ENCODE measurements at places on chromosomes 1 and 21.
A peak's percentile ranks its signal among the peaks of the same experiment; 100 is the strongest.

- no peak for DNase-seq
Observed at GRCh38 chr1:53638360-53639035, 100.5 kb downstream of the GLIS1 start.

- no peak for DNase-seq
Observed at GRCh38 chr1:180277476-180278193, 47.6 kb downstream of the LHX4 start.

DNA sequence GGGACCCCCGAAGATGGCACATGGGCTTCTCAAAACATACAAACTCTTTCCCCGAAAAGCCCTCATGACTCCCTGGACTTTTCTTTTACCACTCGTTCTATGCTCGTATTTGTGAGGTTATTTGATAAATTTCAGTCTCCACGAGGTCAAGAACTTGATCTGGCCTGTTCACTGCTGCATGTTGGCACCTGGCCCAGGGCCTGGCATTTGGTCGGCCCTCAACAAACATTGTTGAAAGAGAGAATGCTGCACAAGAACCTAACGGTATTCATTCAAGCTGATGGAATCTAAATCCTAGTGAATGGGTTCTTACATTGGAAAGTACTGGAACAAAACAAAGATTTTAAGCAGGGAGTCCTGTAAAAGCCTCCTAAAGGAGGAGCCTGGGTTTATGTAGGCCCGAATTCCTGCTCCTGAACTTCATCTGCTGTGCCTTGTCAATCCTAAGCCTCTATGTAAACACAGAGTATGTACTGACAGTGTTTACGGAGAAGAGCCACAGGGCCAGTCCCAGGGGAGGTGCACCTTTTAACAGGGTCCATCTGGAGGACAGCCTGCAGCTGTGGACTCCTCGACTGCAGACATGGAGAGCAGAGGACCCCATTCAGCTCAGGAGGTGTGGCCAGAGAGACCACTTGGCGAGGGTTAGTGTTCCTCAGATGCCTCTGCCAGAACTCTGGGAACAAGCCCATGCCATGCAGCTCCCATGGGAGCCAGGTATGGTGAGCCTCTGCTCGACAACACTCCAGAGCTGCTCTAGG lies 46.9 kb downstream of the L1TD1 start:
- DNase-seq, result no peak

GRCh38 chr1:154478639-154479038 lies 23.4 kb upstream of the TDRD10 start:
- peak; percentile 80 for DNase-seq

- DNase-seq, result no peak
Observed at GRCh38 chr21:31409831-31410487, 65.9 kb upstream of the TIAM1 start.

- DNase-seq, result peak; percentile 35
Observed at GRCh38 chr1:20491866-20492265, 5.9 kb upstream of the CAMK2N1 start.

- no peak for DNase-seq
Observed at GRCh38 chr21:41143596-41144325, 24.2 kb upstream of the BACE2 start.

- DNase-seq, result no peak
Observed at GRCh38 chr1:244454412-244454811, 2.7 kb upstream of the ADSS2 start.

- DNase-seq, result no peak
Observed at GRCh38 chr1:15943328-15943991, 32.4 kb downstream of the ZBTB17 start.

- DNase-seq, result no peak
Observed at GRCh38 chr1:111475701-111476100, 1.9 kb downstream of the C1orf162 start.

DNA sequence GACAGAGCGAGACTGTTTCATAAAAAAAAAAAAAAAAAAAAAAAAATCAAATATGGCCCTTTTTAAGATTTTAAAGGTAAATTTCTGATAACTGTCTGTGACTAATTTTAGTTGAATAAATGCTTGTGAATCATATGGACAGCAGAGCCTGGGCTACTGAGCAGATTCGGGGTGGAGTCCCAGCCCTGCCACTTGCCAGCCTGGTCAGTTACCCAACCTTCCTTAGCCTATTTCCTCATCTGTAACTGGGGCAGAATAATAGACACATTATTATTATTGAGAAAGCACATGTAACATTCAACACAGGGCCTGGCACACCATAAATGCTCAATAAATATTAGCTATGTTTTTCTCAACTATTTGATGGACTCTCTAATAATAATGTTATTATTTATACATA lies 11.2 kb upstream of the H3-3A start:
- no peak for DNase-seq

- DNase-seq, result peak; percentile 58
Observed at GRCh38 chr21:36504067-36505058, 24.4 kb upstream of the CLDN14 start.

DNA sequence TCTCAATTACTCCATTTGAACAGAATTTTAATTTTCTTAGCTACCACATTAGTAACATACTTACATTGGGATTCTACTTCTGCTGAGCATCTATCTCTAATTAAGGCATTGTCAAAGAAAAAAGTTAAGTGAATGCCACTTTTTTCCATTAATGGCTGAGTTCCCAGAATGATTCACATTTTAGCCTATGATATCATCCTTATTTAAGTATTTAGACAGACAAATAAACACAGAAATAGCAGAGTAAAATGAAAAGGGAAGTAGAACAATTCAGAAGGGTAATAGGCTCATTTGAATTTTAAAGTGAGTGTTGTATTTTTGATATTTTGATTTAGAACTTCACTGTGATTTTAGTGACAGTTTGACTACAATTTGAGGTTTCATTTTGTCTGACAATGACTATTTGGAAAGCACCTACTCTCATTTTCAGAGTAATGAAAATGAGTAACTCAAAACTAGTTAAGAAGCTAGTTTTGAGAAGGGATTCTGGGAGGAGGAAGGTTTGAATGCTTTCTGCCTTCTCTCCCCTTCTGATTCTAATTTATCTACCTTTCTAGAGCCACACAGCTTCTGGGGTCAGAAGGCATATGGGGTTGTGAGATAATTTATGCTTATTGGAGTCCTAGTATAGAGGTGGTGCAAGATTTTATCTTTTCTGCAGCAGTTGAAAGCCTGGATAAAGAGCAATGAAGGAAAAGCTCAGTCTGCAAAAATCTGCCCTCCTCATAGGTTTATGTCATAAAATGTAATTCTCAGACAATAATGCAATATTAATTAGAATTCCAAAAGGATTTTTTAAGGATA lies 15.5 kb downstream of the LYPLAL1 start:
- no peak for DNase-seq

DNA sequence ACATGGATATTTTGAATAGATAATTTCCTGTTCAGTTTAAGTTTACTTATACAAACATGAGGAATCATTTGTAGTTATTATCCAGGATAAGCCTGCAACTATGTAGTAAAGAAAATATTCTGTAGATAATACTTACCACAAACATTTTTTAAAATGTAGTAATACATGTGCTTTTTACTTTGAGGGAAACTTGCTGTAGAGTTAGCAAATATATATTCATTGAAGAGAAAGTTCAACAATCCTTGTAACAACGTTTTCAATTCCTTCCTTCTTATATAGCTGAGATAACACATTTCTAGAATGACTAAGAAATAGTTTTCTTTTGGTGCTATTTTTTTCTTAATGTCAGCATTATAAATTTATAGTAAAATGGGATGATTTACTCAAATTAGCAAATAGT lies 664.6 kb upstream of the ADAMTS5 start:
- no peak for DNase-seq

DNA sequence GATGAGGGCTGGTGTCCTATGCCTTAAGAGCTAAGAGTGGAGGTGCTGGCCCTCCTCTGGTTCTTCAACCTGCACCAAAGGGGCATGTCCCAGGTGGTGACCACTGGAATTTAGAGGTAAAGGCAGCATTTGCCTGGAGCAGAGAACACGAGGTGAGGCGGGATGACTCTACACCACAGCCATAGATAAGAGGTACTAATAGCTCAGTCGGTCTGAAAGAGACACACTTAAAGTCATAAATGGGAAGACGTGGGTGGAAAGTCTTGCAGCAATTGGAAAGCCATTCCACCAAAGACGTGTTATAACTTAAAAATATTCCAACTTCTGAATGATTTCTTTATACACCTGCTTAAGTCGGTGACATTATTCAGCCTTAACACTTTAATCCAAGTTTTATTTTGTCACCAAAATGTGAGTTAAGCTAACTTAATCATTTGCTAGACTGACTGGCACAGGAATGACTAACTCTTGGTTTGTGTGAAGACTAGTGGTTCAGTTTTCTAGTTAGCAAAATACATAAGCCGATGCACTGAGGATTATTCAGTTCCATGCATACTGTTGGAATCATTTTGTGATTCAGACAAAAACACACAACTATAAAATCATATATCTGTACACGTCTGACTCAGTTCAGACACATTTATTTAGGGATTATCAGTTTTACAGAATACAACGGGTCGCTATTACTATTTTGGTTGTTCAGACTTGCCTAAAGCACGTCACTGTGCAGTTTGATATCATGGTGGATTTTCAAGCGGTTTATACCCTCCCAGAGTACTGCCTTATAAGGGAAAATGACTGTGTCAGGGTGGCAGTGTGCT lies 4.6 kb upstream of the ETS2 start:
- DNase-seq, result no peak

DNA sequence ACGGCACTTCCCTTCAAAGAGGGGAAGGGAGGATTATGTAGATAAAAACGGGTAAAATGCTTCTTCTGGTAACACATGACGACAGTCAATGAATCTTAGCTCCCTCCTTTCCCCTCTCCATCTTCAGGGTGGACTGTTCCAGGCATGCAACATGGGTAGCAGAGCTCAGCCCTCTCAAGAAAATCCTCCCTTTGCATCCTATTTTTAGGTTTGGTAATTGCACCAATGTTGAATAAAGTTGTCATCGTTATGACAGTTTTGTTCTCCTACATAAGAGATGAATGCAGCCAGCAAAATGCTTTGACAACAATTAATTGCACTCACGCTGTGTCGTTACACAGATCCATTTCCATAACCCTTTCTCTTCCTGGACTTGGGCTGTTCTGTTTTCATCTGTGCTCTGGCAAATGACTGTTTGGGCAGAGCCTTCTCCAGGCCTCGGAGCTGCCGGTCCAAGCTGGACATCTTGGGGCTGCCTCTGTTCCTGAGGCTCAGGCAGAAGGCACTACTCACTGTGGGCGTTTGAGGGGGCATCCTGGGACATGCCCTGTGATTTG lies 127.6 kb downstream of the CNIH3 start:
- no peak for DNase-seq

DNA sequence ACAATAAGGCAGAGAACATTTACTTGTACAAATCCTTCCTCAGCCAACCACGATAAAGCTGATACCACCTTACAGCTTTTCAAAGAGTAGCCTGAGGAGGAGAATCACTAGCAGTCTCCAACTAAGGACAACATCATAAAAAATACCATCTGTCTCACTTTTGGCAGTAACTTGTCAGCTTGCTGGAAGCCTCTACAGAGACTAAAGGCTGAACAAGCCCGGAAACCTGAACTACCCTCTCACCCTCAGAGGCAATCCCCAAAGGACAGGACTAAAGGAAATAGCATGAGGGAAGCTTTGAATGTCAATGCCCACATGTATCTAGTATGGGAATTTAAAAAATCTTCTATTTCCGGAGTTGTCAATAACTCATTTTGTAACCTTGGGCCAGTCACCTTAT lies 10.6 kb downstream of the SRSF4 start:
- no peak for DNase-seq

- DNase-seq, result no peak
Observed at GRCh38 chr1:76867342-76868130, at the start of gene ST6GALNAC5. TSS of gene ST6GALNAC5 (plus strand) at chr1:76867480.

GRCh38 chr1:23867542-23867894 lies 572 bp downstream of the FUCA1 start:
- DNase-seq, result peak; percentile 68

DNA sequence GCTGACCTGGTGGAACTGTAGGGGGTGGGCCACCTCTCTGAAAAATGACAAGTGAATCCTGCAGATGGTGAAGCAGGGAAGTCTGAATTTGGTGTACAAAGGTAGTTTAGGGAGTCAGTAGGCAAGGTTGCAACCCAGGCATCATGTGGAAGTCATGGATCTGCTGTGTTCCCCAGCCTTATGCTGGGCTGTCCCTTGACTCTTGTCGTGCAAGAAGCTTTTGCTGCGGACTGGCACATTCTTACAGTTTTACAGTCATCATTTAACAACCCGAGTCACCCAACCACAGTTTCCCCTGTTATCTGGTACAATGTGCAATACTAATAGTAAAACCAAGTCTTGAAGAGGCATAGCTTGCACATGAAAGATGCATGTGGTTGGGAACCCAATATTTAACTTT lies 13.2 kb downstream of the RHOU start:
- no peak for DNase-seq

GRCh38 chr21:38923429-38923828 lies 117.7 kb downstream of the ETS2 start:
- DNase-seq, result no peak

GRCh38 chr1:169874229-169874628 lies 19.5 kb downstream of the SCYL3 start:
- no peak for DNase-seq

- DNase-seq, result no peak
Observed at GRCh38 chr1:242530761-242531160, 6.3 kb upstream of the PLD5 start.

DNA sequence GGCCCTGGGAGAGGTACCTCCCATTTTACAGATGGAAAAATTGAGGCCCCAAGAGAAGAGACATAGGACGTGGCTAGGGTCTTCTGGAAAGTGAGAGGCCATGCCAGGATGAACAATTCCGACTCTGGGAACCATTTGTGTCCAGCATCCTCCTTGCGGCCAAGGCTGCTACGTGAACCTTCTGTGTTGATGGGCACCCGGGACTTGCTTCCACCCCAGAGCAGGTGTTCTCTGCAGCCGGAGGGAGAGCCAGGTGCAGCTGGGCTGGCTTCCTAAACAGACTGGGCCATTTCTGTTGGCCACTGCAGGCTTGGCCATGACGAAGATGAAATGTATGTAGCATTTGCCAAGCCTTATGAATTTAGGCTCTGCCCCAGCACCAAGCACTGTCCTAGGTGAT lies 118.9 kb downstream of the PRDM2 start:
- DNase-seq, result no peak

- DNase-seq, result no peak
Observed at GRCh38 chr21:21973806-21974205, 975.6 kb downstream of the NCAM2 start.

Data from RPMI8226 (cell line).